ENCODE measurements at places on chromosomes 4 and X.

GRCh38 chr4:18932730-18933339, 911.3 kb upstream of the LCORL start:
- no peak for DNase-seq

DNA sequence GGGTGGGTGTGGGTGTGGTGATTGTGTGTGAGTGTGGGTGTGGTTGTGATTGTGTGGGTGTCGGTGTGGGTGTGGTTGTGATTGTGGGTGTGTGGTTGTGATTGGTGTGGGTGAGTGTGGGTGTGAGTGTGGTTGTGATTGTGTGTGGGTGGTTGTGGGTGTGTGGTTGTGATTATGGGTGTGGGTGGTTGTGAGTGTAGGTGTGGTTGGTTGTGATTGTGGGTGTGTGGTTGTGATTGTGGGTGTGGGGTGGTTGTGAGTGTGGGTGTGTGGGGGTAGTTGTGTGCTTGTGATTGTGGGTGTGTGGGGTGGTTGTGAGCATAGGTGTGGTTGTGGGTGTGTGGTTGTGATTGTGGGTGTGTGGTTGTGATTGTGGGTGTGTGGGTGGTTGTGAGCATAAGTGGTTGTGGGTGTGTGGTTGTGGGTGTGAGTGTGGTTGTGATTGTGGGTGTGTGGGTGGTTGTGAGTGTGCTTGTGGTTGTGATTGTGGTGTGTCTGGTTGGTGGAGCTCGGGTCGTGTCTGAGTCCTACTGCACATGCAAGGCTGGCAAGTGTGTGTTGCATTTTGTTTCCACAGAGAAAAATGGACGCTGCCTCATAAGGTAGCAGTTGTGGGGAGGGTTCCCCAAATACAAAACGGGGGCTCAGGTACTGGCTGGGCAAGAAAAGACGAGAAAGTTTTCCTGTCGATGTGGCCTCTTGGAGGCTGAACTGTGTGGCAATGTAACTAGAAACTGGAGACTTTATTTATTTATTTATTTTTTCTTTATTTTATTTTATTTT, 116.7 kb downstream of the UBE2K start:
- no peak for DNase-seq

- DNase-seq = no peak
Observed at GRCh38 chr4:1855333-1856070, 454 bp downstream of the LETM1 start.

- no peak for DNase-seq
Observed at GRCh38 chrX:9707306-9708033, 58.2 kb downstream of the GPR143 start.

- no peak for DNase-seq
Observed at GRCh38 chr4:53801373-53801772, 210.1 kb upstream of the LNX1 start.
